Activated CD4-positive, CD25-positive, alpha-beta regulatory T cell treated with anti-CD3 and anti-CD28 coated beads, Interleukin-2, amount 50 U/mL, for 72 hours (primary cell): ENCODE measurements at places on chromosomes 6 and 20.

- no peak for DNase-seq
These were observed 28.6 kb downstream of the C6orf89 start for GRCh38 chr6:36914227-36914794.

DNA sequence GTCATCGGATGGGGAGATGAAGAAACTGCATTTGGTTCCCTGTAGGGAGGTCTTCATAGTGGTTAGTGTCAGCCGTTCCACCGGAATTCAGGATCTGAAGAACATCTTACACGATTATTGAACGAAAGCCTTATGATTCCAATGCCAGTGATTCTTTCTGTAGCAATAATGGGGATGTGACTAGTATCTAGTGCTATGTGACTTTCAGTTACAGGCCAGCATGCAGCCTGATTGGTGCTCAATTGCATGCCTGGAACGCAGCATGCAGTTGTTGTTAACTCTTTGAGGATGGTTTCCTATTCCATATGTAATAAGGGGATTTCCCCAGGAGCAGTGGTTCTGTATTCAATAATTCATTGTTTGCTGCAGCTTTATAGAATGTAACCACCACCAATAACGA, 71.6 kb upstream of the SLC22A1 start:
- DNase-seq: no peak

DNA sequence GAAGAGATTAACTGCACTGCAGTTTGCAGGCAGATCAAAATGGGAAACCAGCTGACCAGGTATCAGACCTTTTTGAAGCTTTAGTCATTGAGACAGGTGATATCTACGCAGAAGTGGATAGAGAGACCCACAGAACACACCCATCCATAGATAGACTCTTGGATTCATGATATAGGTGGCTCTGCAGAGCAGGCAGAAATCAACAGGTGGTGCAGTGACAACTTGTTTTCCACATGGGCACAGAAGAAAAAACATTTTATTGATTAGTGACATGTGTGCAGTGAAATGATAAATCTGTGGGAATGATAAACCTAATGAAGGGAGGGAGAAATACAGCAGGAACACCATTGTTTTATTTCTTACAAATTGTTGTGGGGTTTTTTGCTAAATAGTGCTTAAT, 45.2 kb downstream of the NUDT3 start:
- no peak for DNase-seq

DNA sequence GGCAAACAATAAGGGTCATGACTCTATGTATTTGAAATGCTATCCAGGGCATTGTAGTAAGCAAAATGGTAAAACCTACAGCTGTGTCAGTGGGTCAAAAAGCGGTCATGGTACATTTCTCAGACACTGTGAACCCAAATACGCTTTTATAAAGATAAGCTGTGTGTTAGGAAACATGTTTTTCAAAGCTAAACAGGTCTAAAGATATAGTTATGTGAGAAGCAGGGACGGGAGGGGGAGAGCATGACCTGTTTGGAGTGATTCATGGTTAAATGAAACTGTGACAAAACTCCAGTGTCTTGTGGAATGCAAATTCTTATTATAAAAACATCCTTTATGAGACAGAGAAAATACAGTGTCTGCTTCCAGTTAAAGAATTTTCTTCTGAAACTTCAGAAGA, 205.4 kb upstream of the BMP2 start:
- DNase-seq: no peak

DNA sequence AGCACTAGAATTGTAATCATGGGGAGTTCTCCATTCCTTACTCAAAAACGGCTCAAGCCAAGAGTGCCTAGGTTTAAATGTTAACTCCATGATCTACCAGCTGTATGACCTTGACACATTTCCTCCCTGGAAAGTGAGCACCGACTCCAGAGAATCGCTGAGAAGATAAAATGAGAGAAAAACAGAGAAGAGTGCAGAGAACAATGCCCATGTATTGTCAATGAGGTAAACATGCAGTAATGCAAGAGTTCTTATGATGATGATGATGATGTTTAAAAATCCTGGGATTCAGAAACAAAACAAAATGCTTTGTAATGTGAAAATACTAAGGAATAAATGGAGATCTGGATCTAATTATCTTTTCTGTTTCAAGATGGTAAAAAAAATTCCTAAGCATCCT, 64.8 kb upstream of the BEND6 start:
- DNase-seq: no peak

DNA sequence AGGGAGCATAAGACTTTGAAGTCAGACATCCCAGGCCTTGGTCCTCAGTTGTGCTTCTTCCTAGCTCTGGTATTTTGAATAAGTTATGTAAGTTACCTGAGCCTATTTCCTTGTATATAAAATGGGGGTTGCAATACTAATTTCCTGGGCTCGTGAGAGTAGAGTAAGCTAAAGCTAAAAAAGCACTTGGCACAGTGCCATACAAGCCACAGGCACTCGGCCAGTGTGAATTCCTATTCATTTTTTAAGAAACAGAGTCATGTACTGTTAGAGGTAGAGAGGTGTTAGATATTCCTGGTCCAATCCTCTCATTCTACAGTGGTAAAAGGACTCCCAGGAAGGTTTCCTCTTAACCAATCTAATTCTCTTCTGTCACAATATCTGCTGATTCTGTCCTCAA, 79.6 kb upstream of the EPB41L1 start:
- DNase-seq: no peak

DNA sequence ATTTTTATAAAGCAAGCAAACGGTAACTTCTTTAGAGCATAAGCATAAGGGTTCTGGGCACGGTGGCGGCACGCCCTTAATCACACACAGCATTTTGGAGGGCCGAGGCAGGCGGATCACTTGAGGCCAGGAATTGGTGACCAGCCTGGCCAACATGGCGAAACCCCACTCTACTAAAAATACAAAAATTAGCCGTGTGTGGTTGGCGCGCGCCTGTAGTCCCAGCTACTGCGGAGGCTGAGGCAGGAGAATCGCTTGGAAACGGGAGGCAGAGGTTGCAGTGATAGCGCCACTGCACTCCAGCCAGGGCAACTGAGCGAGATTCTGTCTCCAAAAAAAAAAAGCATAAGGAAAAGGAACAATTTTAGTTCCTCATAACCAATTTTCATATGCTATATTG, 2.6 kb downstream of the SENP6 start:
- DNase-seq: no peak

DNA sequence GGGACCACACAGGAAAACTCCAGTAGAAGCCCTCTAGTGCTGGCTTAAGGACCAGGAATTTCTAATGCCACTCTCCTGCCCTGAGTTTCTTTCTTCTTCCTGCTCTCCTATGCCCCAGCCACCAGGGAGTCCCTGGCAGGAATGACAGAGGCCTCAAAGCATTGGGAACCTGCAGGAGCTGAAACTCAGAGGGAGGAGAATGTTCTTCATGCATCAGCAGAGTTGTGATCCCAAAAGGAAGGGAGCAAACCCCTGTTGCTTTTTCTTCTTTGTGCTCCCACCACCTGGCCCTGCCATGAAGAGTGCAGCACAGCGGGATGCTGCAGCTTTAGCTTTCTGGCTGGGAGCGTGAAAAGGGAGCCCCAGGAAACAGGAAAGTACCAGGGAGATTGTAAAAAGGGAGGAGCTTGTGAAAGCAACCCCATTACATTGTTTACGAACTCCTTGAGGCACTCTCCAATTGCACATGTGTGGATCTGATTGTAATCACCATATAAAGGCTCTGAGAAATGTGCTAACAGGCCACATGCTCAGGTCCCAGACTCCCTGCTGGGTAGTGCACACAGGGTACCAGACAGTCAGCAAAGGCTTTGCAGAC, 34.7 kb upstream of the FKBP1A start:
- DNase-seq: no peak

- DNase-seq: no peak
These were observed 37.8 kb downstream of the FAM184A start for GRCh38 chr6:119040636-119041035.

DNA sequence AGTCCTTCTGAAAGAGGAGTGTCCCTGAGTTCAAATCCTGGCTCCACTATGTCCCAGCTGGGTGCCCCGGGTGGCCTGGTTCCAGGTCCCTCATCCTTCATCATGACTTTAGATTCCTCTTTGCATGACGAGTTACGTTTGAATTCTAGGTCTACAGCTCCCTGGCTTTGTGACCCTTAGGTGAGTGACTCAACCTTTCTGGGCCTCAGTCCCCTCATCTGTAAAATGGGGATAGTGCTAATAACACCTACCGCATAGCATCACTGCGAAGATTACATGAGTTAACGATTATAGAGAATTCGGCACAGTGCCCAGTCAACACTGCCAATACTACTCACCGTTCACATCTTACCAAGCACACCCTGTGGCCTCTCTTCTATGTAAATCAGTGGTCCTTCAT, 39.4 kb downstream of the RSPO4 start:
- DNase-seq: no peak

- peak; percentile 80 for DNase-seq
These were observed 25.3 kb upstream of the SLCO4A1 start for GRCh38 chr20:62616728-62617621.

- DNase-seq: no peak
These were observed 16.9 kb upstream of the ANGPT4 start for GRCh38 chr20:933029-933428.
